ENCODE measurements at places on chromosomes 4 and X.

DNA sequence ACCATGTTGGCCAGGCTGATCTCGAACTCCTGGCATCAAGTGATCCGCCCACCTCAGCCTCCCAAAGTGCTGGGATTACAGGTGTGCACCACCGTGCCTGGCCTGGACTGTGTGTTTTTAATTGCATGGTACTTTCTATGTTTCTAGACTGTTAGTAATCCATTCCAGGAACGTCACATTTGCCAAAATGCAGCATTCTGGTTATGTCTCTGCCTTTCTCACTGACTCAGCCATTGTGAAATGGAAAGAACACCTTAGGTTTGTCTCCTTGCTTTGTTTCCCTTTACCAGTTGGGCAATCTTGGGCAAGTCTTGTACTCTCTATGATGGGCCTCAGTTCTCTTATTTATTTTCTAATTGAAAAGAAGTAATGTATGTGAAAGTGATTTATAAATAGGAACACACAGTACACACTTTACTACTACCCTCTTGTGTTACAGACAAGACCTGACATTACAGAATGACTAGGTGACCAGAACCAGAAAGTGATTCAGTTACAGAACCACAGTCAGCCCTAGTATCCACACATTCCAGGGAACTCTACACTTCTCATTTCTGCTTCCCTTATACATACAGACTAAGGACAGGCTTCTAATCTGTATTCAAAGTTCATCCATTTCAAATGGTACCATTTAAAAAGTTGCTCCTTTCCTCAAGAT lies 187.1 kb downstream of the MGST2 start:
- DNase-seq: no peak

- no peak for DNase-seq
Observed at GRCh38 chr4:74391890-74392475, 27.0 kb downstream of the EREG start.

GRCh38 chrX:87299563-87300160 lies 217.9 kb upstream of the KLHL4 start:
- DNase-seq: no peak

DNA sequence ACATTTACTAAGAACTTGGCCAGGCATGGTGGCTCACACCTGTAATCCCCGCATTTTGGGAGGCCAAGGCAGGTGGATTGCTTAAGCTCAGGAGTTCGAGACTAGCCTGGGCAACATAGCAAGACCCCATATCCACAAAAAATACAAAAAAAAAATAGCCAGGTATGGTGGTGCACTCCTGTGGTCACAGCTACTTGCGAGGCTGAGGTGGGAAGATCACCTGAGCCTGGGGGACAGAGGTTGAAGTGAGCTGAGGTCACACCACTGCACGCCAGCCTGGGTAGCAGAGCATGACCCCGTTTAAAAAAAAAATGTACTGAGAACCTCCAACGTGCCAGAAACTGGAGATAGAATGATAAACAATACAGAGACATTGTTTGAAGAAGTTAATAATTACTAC lies 8.0 kb downstream of the OPRPN start:
- DNase-seq: no peak

- DNase-seq: no peak
Observed at GRCh38 chrX:10759141-10759799, 138.9 kb upstream of the MID1 start.

DNA sequence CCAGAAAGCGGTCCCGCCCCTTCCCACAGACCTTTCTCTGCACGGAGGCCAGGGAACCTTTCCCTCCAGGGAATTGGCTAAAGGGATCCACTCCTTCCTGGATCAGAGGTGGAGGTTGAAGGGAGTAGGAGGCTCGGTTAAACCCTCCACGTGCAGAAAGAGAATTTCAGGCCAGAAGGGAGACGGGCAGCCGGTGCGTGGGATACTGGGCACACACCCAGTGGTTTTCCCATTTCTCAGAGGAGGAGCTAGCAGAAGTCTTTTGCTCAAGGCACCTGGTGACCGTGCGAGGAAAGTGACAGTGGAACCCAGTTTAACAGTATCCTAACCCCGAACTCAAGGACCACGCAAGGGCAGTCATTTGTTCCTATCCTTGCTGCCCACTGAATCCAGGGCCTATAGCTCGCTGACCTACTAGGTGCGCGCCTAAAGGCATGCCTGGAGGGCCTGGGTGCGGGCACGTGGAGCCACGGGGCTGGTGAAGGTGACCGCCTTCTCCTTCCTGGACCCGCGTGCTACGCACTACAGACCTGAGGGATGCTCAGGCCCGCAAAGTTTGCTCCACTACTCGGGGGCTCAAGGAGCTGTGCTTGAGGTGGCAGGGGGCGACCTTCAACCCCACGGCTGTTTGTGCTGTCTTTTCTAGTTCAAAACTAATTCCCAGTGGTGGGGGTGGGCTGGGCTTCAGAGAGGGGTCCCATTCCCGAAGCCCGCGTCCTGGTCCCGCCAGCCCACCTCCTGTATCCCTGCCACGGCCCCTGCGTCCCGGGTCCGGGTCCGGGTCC lies 587 bp upstream of the AFF2 start:
- DNase-seq: no peak

DNA sequence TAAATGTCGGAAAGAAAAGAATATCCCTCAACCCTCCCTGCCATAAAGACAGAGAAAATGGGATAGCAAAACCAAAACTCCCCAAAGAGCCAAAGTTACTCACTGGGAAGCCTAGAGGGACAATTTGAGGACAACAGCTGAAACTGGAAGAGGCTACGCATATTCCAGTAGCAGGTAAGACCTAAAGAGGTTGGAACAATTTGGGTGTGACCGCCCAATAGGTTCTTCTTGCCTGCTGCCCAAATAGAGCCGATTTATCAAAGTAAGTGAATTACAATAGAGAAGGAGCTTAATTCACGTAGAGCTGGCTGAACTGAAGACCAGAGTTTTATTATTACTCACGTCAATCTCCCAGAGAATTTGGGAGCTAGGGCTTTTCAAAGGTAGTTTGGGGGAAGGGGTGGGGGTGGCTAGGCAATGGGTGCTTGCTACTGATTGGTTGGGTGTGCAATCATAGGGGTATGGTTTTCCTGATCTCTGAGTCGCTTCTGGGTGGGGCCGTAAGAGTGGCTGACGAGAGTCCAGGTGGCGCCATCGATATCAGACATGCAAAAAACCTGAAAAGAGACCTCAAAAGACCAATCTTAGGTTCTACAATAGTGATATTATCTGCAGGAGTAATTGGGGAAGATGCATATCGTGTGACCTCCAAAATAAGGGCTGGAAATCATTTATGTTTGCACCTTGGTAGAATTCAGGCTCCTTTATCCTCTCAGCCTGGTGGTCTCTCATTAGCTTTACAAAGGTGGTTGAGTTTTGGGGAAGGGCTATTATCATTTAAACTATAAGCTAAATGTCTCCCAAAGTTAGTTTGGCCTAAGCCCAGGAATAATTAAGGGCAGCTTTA lies 39.0 kb upstream of the SLC7A3 start:
- DNase-seq: no peak

DNA sequence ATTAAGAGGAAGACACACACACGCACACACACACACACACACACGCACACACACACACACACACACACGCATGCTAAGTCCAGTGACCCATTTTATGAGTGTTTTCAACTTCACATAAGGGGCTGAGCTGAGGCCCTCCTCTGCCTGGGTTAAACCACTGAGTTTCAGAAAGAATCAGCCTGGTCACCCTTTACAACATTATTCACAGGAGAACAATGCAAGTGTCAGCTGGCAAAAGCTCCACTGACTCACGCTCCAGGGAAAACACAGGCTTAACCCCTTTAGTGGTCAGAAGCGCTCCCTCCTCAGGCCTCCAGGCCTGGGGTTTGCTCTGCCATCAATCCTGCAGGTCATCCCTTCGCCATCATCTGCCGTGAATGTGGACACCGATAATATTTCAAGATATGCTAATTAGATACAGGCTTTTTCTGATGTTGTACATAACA lies 46.9 kb downstream of the ACOX3 start:
- no peak for DNase-seq

GRCh38 chrX:56932653-56933339 lies 62.5 kb downstream of the SPIN3 start:
- DNase-seq: no peak

DNA sequence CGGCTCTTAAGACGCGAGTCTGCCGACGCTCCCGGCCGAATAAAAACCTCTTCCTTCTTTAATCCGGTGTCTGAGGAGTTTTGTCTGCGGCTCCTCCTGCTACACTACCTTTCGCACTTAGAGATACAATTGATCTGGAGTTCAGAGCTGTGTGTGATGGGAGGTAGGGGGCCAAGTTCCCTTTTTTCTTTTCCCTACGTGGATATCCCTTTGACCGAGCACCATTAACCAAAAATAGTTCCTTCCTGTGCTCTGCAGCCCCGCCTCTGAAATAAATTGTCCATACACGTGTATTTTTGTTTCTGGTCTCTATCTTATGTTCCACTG lies 555 bp upstream of the PGM2 start:
- DNase-seq: no peak

DNA sequence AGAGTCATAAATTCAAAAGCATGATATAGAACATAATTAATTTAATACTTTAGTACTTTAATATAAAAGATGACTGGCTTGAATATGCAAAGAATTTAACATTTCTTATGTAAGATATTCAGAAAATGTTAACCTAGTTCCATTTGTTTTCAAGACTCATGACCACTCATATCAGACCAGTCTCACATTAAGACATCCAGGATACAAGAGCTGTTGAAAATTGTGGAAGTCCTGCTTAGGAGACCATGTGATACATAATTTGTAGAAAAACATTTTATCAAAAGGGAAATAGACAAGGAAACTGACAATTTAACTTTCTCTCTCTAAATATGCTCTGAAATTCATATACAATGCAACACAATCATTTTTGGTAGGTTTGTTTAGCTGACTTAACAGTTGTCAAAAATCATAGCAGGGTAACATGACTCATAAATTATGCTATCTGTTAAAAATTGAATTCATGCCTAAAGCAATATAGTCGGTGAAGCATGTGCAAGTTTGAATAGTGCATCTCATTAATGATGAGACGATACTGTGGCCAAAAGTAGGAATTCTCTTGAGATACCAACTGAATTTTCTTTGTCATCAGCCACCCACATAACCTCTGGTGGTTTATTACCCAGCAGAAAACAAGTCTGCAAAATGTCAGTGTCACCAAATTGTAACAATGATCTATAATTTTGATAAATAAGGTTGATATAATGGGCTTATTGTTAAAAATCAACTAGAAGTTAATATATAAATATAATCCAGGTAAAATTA lies 211.4 kb downstream of the GASK1B start:
- DNase-seq: no peak

DNA sequence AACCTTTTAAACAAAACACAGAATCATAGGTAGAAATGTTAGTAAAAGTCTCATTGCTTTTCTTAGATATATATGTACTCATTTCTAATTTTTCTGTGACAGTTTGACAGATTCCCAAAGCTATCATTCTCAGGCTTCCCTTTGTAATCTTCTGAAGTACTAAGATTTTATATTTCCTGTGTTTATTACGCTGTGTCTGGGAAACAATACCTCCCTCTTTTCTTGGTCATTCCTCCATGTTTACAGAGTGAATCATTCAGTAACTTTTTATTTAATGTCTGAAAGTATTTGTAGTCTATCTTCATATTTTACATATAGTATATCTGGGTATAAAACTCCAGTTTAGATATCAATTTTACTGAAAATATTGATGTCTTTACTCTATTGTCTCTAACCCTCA lies 1826.3 kb upstream of the IGFBP7 start:
- no peak for DNase-seq

GRCh38 chrX:68833448-68833805 lies 4.6 kb downstream of the EFNB1 start:
- DNase-seq: no peak

GRCh38 chr4:123462007-123462406 lies 65.4 kb downstream of the SPRY1 start:
- DNase-seq: no peak

- no peak for DNase-seq
Observed at GRCh38 chrX:117996408-117996807, 120.2 kb downstream of the KLHL13 start.

DNA sequence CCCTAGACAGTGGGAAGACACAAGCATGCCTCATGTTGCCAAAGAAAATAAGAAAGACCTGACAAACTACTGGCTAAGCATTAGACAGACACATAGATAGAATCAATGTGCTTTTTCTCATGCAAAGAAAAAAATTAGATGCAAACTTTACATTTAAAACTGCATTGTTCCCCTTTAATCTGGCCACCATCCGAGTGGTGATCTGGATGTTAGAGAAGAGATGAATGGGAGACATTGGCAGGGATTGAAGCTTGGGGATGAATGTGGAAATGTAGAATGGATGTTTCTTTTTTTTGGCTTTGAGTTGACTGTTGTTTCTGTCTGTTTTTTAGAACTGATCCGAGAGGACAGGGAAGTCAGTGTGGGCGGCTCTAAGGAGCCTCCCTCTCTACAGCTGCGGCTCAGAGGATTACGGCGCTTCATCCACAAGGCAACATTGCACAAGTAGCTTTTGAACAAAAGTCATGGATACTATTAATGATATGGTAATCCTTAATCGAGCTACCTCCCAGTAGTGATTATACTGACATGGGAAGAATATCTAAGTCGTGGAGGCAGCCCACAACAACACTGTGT lies 53.0 kb downstream of the HELT start:
- DNase-seq: no peak

DNA sequence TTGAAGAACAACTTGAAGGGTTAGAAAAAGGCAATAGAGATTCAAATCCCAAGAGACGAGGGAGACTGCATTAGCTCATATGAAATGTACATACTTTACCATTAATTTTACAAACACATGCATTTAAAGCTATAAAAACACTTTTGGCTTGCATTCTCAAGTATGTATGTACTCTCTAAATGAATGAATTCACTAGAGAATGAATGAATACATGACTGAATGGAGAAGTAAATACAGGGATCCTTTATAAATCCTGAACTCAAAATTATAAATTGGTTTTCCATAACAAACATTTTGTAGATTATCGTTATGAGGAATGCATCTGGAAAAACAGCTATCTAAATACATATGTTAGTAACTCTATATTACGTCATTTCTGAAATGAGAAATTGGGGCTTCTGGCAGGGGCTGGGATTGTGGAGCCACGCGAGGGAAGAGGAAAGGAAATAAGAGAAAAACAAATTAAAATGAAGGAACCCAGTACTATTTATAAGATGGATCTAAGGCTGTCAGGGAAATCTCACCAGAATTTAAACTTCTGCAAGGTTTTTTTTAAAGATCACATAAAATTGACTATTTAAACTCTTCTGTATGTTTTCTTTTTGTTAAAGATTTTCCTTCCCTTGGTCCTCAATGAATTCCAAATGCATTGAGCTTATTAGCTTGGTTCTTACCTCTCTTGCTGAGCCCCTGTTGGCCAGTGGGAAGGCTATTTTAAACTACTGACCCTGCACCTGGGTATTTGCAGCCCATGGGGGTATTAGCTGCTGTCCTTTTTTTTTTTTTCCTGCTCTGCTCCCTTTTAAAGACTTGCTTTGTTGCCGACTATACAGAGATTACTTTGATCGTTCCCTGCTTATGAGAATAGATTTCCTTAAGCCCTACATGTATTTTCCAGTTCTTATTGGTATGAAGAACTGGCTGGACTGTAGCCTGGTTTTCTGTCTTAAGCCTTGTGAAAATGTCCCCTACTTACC lies 207.8 kb downstream of the ADGRL3 start:
- no peak for DNase-seq
